ENCODE measurements at places on chromosomes 5 and 9. TPM values are rescaled to one million over a fixed set of nuclear protein-coding genes. Genes with fewer than 3 reads are reported as not detected.

- DNase-seq: peak; percentile 15
These were observed 16.4 kb upstream of the FST start for GRCh38 chr5:53463909-53464621.

Gene GLT6D1
- not detected for total RNA-seq

GRCh38 chr9:15295761-15296405 is 11.1 kb downstream of the TTC39B start:
- peak; percentile 89 for DNase-seq

GRCh38 chr5:148145916-148146315 is 22.4 kb upstream of the SPINK14 start:
- peak; percentile 2 for DNase-seq

DNA sequence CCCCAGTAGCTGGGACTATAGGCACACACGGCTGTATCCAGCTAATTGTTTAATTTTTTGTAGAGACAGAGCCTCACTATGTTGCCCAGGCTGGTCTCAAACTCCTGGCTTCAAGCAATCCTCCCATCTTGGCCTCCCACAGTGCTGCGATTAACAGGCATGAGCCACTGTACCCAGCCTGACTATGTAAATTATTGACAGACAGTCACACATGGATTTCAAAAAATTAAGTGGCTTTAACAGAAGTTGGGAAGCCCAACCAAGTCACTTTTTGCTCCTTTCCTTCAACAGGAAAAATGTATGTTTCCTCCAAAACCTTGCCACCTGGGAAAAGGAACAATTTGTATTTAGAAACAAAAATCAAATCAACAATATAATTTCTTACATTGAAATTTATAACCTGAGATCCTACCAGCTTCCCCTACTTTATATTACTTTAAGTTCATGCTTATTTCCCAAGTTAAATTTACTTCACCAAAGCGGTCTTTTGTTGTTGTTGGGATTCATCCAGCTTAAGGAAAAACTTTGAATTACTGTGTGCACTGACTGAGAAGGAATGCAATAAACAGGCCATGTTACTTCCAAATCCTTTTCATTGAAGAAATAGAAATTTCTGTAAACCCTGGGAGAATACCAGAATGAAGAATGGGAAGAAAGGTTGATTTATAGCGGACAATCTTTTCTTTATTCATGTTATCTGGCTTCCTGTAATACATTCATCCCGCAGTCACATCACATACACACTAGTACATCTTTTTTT is 8.6 kb downstream of the PCA3 start:
- no peak for DNase-seq

DNA sequence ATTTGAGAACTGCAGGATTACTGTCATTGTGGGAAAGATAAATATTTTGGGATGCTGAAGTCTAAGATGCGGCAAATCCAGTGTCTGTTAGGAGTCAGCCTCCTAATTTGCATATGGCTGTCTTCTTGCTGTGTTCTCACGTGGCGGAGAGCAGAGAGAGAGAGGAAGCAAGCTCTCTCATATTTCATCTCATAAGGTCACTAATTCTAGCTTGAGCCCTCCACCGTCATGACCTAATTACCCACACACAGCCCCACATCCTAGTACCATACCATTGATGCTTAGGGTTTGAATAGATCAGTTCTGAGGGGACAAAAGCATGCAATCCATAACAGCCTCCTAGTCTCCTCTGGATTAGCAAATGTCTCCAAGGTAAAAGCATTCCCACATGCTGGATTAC is 124.5 kb downstream of the CDH12 start:
- DNase-seq: no peak

DNA sequence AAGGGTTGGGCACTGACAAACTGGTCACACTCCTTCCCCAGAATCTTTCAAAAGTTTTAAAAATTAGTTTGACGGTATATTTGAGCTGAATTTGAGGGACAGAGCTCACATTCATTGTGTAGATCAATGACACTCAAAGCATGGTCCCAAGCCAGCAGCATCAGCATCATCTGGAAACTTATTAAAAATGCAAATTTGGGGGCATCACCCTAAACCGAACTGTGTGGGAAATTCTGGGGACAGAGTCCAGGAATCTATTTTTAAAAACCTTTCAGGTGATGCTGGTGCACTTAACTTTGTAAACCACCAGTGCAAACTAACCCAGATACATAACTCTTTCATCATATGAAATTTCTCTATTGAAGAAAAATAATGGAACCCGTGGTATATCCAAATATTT is 58.1 kb upstream of the MTAP start:
- no peak for DNase-seq

Gene CCL19
- total RNA-seq: not detected

DNA sequence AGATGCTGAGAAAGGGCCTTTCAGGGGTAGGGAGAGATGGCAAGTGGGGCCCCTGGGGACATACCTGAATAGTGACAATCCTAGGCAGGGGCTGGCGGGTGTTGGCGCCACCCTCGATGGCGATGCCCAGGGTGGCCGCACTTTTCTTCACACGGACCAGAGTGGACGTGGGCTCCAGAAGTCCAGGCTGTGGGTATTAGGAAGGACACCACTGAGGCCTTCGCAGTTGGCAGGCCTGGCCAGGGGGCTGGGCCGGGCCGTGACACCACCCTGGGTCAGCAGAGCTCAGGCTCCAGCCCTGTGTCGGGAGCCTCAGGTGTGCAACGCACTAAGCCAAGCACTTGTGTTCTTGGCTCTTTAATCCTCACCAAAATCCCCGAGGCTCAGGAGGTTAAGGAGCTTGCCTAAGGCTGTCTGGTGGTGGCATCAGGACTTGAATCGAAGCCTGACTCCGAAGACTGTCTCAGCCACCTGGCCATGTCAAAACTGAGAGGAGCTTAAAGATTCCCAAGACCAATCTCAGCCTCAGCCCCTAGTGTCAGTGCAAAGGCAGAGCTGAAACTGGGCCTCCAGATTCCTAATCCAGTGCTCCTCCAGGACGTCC is 15.5 kb upstream of the AKNA start:
- DNase-seq: no peak
